ENCODE measurements at places on chromosomes 6 and 20.

DNA sequence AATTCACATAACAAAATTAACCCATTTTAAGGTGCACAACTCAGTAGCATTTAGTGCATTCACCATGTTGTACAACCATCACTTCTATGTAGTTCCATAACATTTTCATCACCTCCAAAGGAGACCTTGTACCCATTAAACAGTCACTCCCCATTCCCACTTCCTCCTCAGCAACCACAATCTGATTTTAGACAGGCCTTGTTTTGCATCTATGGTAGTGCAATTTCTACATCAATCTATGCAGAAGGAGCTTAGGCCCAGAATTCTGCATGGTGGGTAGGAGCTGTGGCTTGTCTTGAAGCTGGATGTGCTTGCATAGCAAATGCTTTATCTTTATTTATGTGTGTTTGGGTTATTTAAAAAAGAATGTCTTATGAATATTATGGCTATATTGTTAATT, 13.5 kb upstream of the HLA-DQA1 start:
- H3K27ac ChIP-seq: no peak overlapping the region
- H3K36me3 ChIP-seq: no peaks in the 10 kb centered on the region
- no peaks in the 10 kb centered on the region for H3K4me1 ChIP-seq
- DNase-seq: no peak

- H3K27me3 ChIP-seq: no peaks in the 10 kb centered on the region
- H3K27ac ChIP-seq: no peak overlapping the region
- H3K4me1 ChIP-seq: peaks cover 6% of the 10 kb centered on the region
- no peak for DNase-seq
- no peak overlapping the region for H3K4me3 ChIP-seq
- H3K36me3 ChIP-seq: no peaks in the 10 kb centered on the region
Observed at GRCh38 chr6:146871611-146872425, 273.0 kb downstream of the ADGB start.

- DNase-seq: peak; percentile 71
- no peaks in the 10 kb centered on the region for H3K4me1 ChIP-seq
- H3K27me3 ChIP-seq: no peaks in the 10 kb centered on the region
- H3K27ac ChIP-seq: no peak overlapping the region
- H3K4me3 ChIP-seq: no peak overlapping the region
Observed at GRCh38 chr20:59207742-59208357, 44.2 kb downstream of the ZNF831 start.

GRCh38 chr6:131638013-131638412, 911 bp downstream of the ENPP3 start:
- H3K27ac ChIP-seq: no peak overlapping the region
- H3K36me3 ChIP-seq: no peaks in the 10 kb centered on the region
- no peak overlapping the region for H3K4me3 ChIP-seq
- H3K4me1 ChIP-seq: no peaks in the 10 kb centered on the region
- H3K27me3 ChIP-seq: no peaks in the 10 kb centered on the region
- no peak for DNase-seq

- no peaks in the 10 kb centered on the region for H3K36me3 ChIP-seq
- no peak for DNase-seq
- H3K27ac ChIP-seq: no peak overlapping the region
- H3K4me3 ChIP-seq: no peak overlapping the region
- H3K4me1 ChIP-seq: no peaks in the 10 kb centered on the region
- no peaks in the 10 kb centered on the region for H3K27me3 ChIP-seq
Observed at GRCh38 chr6:29294499-29294914, 7.0 kb upstream of the OR14J1 start.

GRCh38 chr6:149228311-149228955, 89.1 kb upstream of the TAB2 start:
- no peak for DNase-seq
- no peak overlapping the region for H3K27ac ChIP-seq
- no peaks in the 10 kb centered on the region for H3K36me3 ChIP-seq
- no peak overlapping the region for H3K4me3 ChIP-seq
- H3K4me1 ChIP-seq: peaks cover 12% of the 10 kb centered on the region
- no peaks in the 10 kb centered on the region for H3K27me3 ChIP-seq

DNA sequence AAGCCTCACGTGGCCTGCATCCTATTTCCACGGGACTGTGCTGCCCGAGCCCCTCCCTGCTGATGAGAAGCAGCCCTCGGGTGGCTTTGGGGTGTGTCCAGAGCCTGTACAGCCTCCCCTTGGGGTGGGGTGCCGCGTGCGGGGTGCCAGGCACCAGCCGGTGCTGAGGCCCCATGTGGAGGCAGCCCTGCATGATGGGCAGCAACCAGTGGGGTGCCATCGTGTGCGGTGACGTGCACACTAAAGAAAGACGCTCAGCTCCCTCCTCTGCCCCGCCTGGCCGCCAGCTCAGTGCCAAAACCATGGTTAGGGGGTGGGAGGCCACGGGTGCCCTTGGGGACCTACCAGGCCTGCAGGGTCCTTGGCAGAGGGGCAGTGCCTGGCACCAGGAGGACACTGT, 26.2 kb downstream of the NTSR1 start:
- no peaks in the 10 kb centered on the region for H3K36me3 ChIP-seq
- H3K4me1 ChIP-seq: no peaks in the 10 kb centered on the region

DNA sequence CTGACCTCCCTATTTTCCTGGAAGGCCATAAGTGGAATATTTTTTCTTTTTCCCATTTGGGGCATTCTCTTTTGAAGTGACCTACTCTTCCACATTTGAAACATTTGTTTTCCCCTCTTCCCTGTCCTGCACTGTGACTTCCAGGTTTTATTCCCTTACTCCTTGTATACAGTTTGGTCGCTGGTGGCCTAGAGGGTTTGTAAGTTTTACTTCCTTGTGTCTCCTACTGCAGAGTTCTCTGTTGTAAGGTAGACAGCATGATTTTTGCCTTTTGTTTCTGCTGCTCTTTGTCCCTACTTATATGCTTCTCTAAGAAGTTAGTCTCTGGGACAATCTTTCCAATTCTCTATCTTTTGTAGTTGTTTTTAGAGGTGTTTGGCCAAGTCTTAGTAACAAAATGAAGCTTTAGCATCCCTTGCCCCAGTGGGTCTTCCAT, 7.4 kb upstream of the ZNFX1 start:
- no peak overlapping the region for H3K4me3 ChIP-seq
- DNase-seq: no peak
- peaks cover 90% of the 10 kb centered on the region for H3K36me3 ChIP-seq
- no peaks in the 10 kb centered on the region for H3K27me3 ChIP-seq
- peaks cover 10% of the 10 kb centered on the region for H3K4me1 ChIP-seq

DNA sequence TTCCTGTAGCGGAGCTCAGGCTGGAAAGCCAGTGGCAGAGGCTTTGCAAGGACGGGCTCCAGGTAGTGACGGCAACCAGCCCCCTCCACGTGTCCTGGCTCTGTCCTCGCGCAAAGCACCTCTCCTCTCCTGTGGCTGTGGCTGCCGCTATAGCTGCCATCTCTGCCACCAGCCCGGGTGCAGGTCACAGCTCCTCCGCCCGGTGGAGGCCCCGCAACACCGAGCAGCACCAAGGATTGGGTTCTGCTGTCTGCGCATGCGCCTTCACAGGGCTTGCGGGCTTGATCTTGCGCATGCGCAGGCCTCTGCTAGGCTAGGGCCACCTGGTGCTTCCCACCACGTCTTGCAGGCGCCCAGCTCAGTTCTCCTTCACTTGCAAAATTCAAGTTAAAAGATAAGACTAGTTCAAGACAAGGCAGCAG, 625.4 kb downstream of the QKI start:
- no peak overlapping the region for H3K4me3 ChIP-seq
- no peaks in the 10 kb centered on the region for H3K4me1 ChIP-seq
- no peak overlapping the region for H3K27ac ChIP-seq
- no peaks in the 10 kb centered on the region for H3K27me3 ChIP-seq
- no peaks in the 10 kb centered on the region for H3K36me3 ChIP-seq

GRCh38 chr6:131215219-131215618, 80.0 kb downstream of the AKAP7 start:
- DNase-seq: no peak
- no peaks in the 10 kb centered on the region for H3K36me3 ChIP-seq
- H3K4me3 ChIP-seq: no peak overlapping the region
- no peak overlapping the region for H3K27ac ChIP-seq

DNA sequence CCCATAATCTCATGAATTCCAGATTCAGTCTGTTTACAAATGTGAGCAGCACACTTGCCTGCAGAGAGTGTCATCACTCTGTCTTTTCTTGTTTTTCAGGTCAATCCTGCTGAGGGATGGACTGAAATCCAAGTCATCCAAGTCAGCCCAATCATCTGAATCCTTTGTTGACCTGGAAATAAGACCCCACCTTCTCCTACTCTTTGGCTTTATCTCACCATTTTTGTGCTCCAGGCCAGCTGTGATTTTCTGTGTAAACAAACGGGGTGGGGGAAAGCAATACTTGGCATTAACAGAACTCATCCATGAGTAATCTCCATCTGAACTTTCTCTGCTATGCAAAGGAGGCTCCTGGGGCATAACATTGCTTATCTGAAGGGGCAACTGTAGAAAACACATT, 16.9 kb upstream of the GSTA4 start:
- H3K36me3 ChIP-seq: peaks cover 72% of the 10 kb centered on the region
- no peaks in the 10 kb centered on the region for H3K27me3 ChIP-seq

DNA sequence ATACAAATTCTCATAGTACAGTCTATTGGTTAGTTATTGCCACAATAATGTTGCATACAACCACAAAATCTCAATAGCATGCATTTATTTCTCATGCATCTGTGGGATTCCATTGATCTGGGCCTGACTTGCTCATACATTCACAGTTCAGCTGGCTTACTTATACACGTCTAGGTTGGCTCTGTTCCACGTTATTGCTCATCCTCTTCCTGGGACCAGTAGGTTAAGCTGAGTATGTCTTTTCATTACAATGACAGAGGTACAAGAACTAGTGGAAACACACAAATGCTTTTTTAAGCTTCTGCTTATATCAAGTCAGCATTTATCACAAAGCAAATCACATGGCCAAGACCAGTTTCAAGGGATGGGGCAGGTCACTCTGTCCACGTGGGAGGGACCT, 485.3 kb upstream of the BTBD3 start:
- H3K4me3 ChIP-seq: no peak overlapping the region
- H3K4me1 ChIP-seq: no peaks in the 10 kb centered on the region
- H3K36me3 ChIP-seq: no peaks in the 10 kb centered on the region
- H3K27ac ChIP-seq: no peak overlapping the region

DNA sequence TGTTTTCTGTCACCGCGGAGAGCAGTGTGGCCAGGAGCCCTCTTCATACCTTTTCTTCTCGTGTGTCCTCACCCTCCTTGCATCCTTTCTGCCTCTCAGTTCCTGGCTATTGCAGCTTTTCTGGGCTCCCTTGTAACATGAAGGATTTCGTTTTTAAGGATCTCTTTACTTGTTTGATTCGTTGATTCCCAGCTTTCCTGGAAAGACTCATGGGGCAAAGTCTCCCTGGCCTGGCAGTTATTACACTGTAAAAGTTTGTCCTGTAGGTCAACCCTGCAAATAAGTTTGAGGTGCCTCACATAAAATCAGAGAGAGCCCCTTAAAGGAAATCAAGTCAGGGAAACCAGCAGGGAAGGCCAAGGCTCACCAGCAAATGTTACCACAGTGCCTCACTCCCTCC, 70.1 kb downstream of the ISM1 start:
- no peak overlapping the region for H3K4me3 ChIP-seq
- no peaks in the 10 kb centered on the region for H3K36me3 ChIP-seq

DNA sequence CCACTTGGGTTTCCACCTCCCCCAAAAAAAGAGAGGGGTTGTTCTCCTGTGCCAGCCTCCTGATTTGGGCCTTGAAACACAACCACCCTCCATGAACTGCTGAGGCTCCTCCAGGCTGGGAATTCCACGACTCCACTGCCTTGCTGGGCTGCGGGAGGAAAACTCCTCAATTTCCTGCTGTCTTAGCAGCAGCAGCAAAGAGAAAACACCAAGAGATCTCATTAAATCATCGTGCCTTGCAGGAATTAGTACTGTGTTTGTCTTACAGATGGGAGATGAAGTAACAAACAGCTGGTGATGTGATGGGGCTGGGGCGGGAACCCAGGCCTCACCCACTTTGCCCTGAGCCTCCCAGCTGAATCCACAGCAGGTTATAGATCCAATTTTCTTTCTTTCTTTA, 29.0 kb downstream of the BPIFB1 start:
- no peak overlapping the region for H3K4me3 ChIP-seq
- H3K4me1 ChIP-seq: no peaks in the 10 kb centered on the region
- no peak for DNase-seq
- no peaks in the 10 kb centered on the region for H3K27me3 ChIP-seq

DNA sequence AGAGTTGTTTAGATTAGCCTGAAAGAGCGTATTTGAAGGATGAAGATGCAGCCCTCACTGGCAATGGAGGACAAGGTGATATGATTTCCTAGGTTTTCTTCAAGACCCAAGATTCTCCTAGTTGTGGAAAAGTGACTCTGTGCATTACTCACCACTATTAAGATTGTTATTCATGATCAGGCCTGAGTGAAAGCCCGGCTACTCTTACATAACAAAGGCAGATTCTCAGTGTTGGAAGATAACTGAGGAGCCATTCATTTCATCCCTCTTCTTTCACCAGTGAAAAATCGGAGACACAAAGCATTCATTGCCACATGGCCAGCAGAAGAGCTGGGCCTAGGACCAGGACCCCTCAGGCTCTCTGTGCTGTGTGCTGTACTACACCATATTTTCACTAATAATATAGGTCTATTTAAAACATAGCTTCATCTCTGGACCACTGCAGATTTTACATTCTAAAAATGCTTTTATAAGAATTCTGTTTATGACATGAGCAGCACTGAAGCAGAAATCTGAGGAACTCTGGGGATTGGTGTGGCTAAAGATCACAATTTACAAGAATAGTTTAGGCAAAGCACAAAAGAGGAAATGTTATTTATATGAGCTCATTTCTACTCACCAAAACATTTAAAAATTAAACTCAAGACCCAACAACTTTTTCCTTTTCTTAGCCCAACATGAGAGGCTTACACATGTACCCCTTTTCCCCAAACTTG, 181.9 kb upstream of the CCN2 start:
- H3K27ac ChIP-seq: no peak overlapping the region
- no peaks in the 10 kb centered on the region for H3K27me3 ChIP-seq
- no peaks in the 10 kb centered on the region for H3K36me3 ChIP-seq
- H3K4me3 ChIP-seq: no peak overlapping the region

DNA sequence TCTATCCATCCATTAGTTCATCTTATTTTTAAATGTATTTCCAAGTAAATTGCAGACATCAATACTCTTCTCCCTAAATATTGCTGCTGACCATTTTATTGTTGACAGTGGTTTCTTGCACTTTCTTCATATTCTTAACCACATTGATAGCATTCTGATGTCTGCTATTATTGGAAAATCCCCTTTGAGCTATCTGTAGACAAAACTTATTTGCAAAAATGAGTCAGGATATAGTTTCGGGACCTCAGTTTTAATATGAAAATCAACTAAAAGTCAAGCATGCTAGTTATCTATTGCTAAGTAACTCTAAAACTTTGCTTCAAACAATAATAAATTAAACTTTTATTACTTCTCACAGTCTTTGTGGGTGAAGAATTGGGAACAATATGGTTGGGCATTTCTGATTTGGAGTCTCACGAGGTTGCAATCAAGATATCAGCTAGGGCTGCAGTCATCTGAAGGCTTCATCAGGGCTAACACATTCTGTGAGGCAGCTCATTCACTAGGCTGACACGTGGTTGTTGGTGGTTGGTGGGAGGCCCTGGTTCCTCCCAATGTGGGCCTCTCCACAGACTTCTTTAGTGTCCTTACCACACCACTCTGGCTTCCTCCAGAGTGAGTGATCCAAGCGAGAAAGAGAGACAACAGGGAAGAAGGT, 32.7 kb downstream of the CD109 start:
- peaks cover 8% of the 10 kb centered on the region for H3K4me1 ChIP-seq
- DNase-seq: no peak
- no peaks in the 10 kb centered on the region for H3K36me3 ChIP-seq

GRCh38 chr6:165871571-165871970, 208.5 kb upstream of the PDE10A start:
- peaks cover 6% of the 10 kb centered on the region for H3K27me3 ChIP-seq
- H3K4me3 ChIP-seq: no peak overlapping the region
- H3K4me1 ChIP-seq: no peaks in the 10 kb centered on the region
- no peak overlapping the region for H3K27ac ChIP-seq
- no peaks in the 10 kb centered on the region for H3K36me3 ChIP-seq

- no peak overlapping the region for H3K4me3 ChIP-seq
- H3K27ac ChIP-seq: no peak overlapping the region
- H3K36me3 ChIP-seq: no peaks in the 10 kb centered on the region
- DNase-seq: no peak
Observed at GRCh38 chr6:52532457-52532856, 44.4 kb downstream of the TRAM2 start.
